NCI-H1930 (cell line): ENCODE measurements at places on chromosomes 2 and 18.

GRCh38 chr2:226118471-226119429, 680.9 kb downstream of the IRS1 start:
- no peak for DNase-seq

GRCh38 chr2:193583638-193584400, 1389.1 kb upstream of the TMEFF2 start:
- DNase-seq, result no peak

DNA sequence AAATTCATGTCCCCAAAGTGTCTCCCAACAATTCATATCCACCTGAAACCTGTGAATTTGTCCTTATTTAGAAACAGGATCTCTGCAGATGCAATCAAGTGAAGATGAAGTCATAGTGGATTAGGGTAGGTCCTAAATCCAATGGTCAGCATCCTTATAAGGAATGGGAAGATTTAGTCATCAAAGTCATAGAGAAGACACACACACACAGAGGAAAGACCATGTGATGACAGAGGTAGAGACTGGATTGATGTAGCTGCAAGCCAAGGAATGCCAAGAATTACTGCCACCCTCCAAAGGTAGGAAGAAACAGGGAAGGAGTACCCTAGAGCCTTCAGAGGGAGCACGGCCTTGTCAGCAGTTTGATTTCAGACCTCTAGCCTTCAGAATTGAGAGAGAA, 17.7 kb downstream of the ADD2 start:
- DNase-seq, result no peak

- DNase-seq, result no peak
Measured at GRCh38 chr2:54591551-54591950, 131.9 kb upstream of the EML6 start.

DNA sequence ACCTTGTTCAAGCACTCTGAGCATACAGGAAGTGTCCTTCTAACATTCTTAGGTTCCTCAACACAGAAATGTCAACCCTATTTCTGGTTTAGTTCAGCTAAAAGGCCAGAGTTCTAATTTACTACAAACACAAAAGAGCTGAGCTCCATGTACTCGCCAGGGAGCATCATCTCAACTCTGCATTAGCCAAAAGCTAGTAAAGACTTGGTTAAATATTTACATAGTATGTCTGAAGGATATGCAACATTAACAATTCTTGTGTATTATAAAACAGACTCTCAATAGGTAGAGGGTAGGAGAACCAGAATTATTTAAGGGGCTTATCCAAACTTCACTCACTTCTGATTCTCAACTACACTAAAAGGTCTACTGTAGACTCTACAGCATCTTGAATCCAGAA, 154.6 kb downstream of the THADA start:
- DNase-seq, result peak; percentile 26

- no peak for DNase-seq
Measured at GRCh38 chr18:12659904-12660605, 2.1 kb upstream of the SPIRE1 start.

DNA sequence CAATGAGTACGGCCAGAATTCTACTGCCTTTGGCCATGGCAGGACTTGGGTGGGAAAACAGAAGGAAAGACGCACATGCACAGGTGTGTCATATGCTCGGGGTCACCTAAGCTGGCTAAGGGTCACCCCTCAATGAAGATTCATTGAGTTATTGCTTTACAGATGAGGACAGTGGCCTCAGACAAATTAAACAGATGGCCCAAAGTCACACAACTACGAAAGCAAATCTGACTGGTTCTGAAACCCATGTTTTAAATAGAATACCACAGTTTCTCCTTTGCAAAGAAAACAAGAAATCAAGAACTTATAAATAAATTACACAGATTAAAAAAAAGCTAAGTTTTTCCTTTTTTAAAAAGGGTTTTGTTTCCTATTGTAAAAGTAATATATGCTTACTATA, 70.5 kb downstream of the ID2 start:
- DNase-seq, result no peak

- no peak for DNase-seq
Measured at GRCh38 chr18:12345491-12346239, 31.4 kb downstream of the AFG3L2 start.

DNA sequence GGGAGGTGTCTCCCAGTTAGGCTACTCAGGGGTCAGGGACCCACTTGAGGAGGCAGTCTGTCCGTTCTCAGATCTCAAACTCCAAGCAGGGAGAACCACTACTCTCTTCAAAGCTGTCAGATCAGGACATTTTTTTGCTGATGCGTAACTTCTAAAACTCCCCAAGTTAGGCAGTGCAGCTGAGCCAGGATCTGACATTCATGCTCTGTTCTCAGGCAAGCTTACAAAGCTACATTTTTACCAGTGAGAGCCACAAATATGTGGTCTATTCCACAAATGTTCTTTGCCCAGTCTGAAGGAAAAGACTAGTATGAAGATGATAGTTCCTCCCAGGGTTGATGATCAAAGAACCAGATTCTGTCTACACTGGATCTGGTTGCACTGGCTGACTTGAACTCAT, 184.1 kb downstream of the MTCL1 start:
- DNase-seq, result no peak

DNA sequence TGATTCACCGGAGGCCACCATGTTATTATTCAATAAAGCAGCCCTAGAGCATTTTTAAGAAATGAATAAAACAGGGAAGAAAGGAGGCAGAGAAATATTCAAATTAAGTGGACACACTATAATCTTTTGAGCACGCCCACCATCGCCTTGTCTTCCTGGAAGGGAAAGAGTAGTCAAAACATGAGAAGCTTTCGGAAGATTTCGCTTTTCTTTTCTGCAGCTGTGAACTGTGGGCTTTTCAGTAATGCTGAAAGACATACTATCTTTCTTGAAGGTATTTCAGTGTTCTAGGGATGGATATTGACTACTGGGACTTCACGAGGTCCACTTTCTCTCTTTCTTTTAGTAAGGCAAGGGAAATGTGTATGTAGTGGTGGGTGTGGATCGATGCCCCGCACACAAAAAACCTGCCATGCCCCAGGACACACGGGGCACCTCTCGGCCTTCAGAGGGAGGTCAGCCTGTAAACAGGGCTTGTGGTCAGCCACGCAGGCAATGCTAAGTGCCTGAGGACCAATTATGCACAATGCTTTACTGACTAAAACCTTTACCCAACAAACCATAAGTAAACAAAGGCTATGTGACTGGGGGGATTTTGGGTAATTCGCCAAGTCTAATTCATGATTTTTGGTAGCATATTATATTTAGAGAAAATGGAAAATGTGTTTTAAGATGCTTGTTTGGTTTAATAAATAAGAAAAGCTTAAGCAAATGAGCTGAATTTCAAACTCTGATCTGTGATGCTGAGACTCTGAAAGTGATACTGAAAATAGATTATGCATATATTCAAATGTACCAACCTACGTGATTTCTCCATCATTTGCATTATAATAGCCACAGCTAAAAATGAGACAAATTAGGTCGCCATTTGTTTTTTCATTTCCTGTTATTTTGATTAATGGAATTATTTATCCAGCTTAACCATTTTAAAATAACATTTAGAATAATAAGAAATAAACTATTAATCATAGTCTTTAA, 130.5 kb downstream of the ZNF516 start:
- no peak for DNase-seq

DNA sequence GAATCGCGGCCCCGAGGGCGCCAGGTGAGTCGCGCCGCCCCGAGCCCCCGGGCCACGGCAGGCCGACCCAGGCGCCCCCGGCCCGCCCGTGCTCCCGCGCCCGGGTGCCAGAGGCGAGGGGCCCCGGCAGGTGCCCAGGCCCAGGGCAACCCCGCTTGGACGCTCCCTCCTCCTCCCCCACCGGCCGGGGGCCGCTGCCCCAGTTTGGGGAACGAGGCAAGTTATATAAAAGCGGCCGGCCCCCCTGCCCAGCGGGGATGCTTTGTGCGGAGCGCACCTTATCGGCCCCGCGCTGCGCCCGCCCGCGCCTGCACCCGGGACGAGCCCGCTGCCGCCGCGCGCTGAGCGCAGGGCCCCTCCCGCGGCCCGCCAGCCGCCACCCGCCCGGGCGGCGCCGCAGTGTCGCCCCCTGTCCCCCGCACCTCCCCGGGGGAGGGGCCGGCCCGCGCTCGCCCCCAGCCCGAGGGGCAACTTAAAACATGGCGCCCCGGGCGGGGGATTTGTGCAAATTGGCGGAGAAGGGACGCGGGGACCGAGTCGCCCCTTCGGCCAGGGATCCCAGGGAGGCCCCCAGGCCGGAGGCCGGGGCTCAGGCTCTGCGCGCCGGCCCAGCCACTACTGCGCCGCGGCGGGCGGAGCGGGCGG, 639 bp downstream of the EPB41L3 start:
- DNase-seq, result no peak

DNA sequence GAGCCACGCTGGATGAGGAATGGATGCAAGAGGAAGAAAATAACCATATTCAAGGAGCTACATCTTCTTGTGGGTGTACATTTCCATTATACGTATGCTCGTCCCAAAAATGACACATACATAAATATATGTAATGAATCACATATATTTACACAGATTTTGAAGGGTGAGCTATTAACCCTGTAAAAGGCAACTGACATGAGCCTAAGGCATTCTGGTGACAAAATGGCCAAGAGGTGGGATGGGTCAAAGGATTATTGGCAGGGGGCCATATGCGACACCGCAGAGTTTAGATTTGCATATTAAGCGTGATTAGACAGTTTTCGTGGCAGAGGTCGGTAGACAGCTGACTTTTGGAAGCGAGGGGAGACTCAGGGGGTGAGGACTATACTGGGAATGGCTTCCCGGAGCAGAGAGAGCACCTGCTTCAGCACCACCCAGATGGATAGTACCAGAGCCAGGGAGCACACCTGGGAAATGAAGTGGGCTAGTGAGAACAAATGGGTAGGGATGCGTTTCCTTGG, 431 bp upstream of the CNRIP1 start:
- DNase-seq, result peak; percentile 55

GRCh38 chr2:137223722-137224121, 458.4 kb downstream of the THSD7B start:
- no peak for DNase-seq

DNA sequence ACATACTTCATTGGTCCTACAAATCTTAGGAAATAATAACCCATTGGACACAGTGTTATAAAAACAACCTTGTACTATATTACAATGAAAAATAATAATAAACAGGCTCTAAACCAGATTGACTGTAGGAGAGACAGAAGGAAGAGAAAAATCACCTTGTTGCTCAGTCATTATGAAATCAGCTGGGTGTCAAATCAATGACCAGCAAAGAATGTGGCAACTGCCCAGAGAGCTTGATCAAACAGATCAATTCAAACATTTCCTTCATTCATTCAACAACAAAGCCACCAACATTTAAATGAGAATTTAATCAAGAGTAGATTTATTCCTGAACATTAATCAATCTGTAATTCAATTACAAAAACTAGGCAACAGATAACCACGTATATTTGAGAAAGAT, 671.9 kb upstream of the CHAC2 start:
- DNase-seq, result no peak

DNA sequence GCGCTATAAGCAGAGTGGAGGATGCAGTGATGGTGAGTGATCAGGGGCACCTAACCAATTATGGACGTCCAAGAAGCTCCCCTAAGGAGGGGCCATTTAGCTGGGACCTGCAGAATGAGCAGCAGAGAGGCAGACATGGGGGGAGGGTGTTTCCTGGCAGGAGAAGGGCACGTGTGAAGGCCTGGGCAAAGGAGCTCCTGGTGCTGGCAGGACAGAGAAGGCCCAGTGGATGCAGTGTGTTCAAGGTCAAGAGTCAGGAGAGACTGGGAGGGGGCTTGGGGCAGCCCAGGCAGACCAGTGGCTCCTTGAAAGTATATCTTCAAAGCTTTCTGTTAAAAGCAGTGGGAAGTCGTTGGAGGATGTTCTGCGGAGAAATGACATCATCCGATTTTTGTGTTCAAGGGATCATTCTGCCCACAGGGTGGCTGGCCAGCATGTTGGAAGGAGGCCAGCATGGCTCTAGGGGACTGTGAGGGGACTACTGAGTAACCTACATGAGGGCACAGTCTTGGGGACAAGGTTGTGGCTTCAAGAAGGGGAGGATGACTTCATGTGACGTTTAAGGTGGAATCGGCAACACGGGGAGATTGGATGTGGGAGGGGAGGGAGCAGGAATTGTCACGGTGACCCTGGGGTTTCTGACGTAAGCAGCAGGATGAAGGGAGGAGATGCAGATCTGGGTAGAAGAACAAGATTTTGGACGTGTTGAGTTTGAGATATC, 9.0 kb upstream of the CIB4 start:
- DNase-seq, result no peak

DNA sequence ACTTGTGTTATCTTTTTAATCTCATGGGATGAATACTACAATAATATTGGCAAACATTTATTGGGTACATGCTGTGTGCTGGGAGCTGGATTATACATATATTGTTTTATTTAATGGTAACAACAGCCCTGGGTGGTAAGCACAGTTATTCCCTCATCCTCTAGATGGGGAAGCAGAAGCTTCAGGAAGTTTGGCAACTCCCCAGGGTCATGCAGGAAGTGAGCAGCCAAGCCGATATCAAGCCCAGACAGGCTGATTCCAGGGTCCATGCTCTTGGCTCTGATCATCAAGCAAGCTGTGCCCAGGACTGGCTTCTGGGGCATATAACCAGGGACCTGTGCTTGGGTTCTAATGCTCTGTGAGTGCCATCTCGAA, 155.8 kb downstream of the ZNF516 start:
- DNase-seq, result no peak

DNA sequence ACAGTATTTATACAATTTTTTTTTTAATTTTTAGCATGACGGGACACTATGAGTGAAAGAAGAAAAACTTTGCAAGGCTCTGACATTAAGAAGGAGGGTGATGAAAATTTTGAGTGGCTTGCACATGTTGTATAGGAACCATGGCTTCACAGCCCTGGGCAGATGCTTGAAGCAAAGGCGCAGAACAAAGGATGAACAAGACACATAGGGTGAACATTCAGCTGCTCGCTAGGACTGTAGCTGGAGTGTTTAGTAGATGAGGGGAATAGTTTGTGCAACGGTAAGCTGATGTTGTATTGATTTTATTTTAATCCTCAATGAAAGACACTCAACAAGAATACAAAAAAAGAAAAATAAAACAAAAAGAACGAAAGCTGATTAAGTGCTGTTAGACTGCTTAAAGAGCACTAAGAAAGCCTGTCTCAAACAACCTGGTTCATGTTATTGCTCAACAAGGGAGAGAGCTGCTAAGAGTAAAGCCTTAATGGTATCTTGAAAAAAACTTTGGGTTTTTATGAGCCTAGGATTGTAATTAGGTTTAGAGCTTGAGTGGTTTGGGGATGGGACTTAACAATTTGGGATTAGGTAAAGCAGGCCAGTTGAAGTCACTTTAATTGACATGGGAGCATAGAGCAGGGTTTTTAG, 41.2 kb upstream of the GCFC2 start:
- DNase-seq, result no peak

DNA sequence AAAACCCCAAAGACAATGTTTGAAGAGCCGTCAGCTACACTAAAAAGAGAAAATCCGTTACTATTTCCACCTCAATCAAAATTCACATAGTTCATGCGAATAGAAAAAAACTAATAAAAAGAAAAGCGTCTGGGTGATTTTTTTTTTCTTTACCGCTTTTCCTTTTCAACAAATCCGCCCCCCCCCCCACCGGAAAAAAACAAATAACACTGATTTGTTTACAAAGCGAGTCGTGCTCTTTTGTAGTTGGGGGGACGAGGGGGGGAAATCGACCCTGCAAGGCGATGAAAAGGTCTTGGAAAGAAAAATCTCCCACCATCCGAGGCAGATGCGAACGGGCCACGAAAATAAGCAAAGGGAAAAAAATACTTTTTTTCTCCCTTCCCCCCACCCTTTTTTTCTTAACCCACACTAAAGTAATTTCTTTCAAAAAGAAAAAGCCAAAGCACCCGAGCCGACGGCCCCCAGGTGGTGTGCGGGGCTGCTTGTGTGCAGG, 638 bp downstream of the ZNF521 start:
- DNase-seq, result no peak
